ENCODE measurements at places on chromosomes 4 and X.

- no peak for DNase-seq
Observed at GRCh38 chr4:141786946-141787345, 150.6 kb downstream of the IL15 start.

- DNase-seq = no peak
Observed at GRCh38 chrX:121307449-121307848, 260.0 kb downstream of the GLUD2 start.

DNA sequence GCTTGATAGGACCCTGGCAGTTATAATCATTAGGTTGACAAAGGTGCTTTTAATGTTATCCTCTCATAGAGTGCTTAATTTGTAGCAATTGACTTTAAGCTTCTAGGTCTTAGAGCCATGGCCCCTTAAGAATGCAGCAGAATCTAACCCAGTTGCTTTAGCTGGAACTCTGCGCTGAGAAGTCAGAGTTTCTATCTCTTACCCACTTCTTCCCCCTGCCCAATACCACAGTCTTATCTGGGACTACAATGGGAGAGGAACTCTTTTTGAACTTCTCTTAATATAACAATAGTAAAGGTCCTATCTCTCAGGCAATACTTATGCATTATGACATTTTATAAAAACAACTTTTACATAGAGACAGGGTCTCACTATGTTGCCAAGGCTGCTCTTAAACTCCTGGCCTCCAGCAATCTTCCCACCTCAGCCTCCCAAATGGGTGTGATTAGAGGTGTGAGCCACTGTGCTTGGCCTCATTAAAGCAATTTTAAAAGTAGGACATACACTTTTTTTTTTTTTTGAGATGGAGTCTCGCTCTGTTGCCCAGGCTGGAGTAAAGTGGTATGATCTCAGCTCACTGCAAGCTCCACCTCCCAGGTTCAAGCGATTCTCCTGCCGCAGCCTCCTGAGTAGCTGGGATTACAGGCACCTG, 1.8 kb downstream of the TLR10 start:
- DNase-seq = no peak

DNA sequence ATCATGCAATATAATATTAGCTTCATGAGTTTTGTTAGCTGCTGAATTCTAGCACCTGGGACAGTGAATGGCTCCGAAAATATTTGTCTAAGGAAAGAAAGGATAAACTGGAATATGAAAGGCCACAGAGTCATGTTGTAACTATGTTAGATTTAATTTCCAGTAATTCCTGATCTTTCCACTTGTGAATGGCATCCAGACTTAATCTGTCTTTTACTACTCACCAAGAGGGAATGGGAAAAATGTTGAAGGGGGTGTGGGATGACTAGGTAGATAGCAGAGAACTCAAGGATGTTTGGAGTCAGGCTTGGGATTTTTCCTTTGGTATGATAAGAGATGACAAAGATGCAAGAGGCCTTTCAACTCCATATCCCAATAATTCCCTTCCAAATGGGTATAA, 9.4 kb downstream of the ADH6 start:
- DNase-seq = no peak
